ENCODE measurements at places on chromosomes 2 and 18. TPM values are rescaled to one million over a fixed set of nuclear protein-coding genes. Genes with fewer than 3 reads are reported as not detected.
A peak's percentile ranks its signal among the peaks of the same experiment; 100 is the strongest.

DNA sequence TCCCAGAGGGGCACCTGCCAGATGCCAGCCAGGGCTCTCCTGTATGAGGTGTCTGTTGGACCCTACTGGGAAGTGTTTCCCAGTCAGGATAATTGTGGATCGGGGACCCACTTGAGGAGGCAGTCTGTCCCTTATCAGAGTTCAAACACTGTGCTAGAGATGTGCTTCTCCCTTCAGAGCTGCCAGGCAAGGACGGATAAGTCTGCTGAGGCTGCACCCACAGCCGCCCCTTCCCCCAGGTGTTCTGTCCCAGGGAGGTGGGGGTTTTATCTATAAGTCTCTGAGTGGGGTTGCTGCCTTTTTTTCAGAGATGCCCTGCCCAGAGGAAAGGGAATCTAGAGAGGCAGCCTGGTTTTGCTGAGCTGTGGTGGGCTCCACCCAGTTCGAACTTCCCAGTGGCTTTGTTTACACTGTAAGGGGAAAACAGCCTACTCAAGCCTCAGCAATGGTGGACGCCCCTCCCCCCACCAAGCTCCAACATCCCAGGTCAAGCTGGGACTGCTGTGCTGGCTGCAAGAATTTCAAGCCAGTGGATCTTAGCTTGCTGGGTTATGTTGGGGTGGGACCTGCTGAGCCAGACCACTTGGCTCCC lies 324.0 kb upstream of the SETBP1 start:
- H3K4me1 ChIP-seq, result no peaks in the 10 kb centered on the region
- H3K36me3 ChIP-seq, result no peaks in the 10 kb centered on the region
- no peak overlapping the region for H3K27ac ChIP-seq
- no peaks in the 10 kb centered on the region for H3K27me3 ChIP-seq
- DNase-seq, result peak; percentile 37

Gene AQP4
- 0.42 TPM for total RNA-seq

DNA sequence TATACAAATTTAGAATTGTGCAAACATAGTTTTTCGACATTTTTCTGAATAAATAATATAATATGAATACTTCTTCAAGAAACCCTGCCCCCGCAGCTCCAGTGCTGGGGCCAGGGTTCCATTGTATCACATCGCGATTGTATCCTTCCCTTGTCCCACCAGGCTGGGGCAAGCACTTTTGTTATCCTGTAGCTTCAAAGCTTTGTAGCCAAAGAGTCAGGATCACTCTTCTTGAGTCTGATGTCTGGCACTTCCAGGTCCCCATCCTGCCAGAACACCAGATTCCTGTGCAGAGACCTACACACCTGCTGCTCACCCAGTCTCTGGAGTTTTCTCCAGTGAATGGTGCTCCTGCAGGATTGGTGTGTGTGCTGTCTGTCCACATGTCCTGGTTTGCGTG lies 186.9 kb downstream of the ASB1 start:
- H3K27ac ChIP-seq, result no peak overlapping the region
- no peaks in the 10 kb centered on the region for H3K36me3 ChIP-seq
- H3K4me1 ChIP-seq, result no peaks in the 10 kb centered on the region

- no peaks in the 10 kb centered on the region for H3K27me3 ChIP-seq
- no peak overlapping the region for H3K27ac ChIP-seq
- DNase-seq, result no peak
- no peaks in the 10 kb centered on the region for H3K4me1 ChIP-seq
- no peaks in the 10 kb centered on the region for H3K36me3 ChIP-seq
These were observed 28.7 kb upstream of the CABLES1 start for GRCh38 chr18:23106575-23106974.

DNA sequence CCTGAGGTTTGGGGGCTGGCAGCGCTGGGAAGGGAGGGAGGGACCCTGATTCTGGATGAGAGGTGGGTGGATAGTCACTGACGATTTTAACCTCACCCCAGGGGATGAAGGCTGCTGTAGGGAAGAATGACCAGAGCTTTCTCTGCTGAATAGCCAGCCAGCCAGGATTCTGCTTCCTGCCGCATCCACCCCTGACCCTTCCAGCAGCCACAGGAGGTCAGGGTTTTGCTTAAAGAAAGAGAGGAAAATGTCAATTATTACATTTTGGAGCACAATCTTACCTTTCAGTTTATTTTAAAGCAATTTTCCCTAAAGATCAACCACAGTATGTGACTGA lies 217.7 kb downstream of the GBX2 start:
- DNase-seq, result peak; percentile 51
- peaks cover 7% of the 10 kb centered on the region for H3K4me1 ChIP-seq
- no peaks in the 10 kb centered on the region for H3K36me3 ChIP-seq
- no peaks in the 10 kb centered on the region for H3K27me3 ChIP-seq
- H3K4me3 ChIP-seq, result no peak overlapping the region
- H3K27ac ChIP-seq, result no peak overlapping the region

DNA sequence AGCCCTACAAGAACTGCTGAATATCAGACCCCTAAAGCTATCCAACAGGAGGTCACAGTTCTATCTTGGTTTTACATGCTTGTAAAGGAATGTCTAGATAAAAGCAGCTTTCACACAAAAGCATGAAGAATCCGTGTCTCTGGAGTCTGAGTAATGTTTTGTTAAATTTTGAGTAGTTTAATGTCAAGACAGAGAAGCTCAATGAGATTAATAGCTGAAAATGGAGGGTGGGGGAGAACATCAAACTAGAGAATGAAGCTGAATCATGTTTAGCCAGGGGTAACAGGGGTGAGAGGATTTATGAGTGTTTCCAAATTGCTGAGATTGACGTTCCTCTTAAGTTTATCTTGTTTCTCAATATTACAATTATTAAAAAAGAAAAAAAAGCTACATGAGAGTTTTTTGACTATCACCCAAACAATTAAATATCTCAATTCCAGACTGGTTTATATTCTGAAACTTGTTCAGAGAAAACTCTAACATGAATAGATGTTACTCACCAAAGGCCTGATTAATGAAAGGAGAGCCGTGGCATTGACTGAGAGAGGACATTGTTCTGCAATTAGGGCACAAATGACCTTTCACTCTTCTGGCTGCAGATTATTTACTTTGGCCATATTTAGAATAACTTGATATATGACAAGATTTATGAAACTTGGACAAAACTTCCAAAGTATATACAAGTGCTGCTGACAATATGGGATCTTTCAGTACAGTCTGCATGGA lies 266.4 kb upstream of the ETAA1 start:
- H3K36me3 ChIP-seq, result no peaks in the 10 kb centered on the region
- H3K4me1 ChIP-seq, result no peaks in the 10 kb centered on the region
- H3K4me3 ChIP-seq, result no peak overlapping the region
- no peaks in the 10 kb centered on the region for H3K27me3 ChIP-seq
- H3K27ac ChIP-seq, result no peak overlapping the region

GRCh38 chr2:179467111-179467510 lies 202.5 kb upstream of the SESTD1 start:
- DNase-seq, result no peak
- no peak overlapping the region for H3K4me3 ChIP-seq
- no peaks in the 10 kb centered on the region for H3K27me3 ChIP-seq
- H3K36me3 ChIP-seq, result no peaks in the 10 kb centered on the region
- H3K27ac ChIP-seq, result no peak overlapping the region

DNA sequence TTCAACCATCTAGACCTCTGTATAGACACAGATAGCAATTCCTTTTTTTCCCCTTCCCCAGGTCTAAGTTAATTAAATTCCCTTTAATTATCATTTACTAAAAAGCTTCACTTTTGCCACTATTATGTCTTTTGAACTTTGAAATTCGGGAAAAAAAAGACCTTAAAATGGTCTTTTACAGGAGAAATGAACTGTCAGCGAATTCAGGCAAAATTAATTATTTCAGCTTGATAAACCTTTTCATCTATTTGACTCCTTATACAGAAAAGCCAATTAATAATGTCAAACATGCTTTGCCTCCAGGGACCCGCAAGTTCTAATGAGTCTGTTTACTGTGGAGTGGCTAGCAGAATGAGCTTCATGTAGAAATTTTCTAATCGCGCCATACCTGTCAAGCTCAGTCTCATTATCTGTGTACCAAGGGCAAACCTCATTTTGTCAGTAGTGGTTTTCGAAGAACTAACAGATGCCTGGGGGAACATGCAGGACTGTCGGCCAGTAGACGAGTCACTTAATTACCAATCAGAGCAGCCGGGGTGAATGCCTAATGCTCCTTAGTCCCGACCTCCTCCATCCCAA lies 287.7 kb downstream of the INSIG2 start:
- no peak overlapping the region for H3K4me3 ChIP-seq
- no peaks in the 10 kb centered on the region for H3K36me3 ChIP-seq
- no peaks in the 10 kb centered on the region for H3K27me3 ChIP-seq
- H3K4me1 ChIP-seq, result no peaks in the 10 kb centered on the region

GRCh38 chr2:102294802-102295489 lies 16.4 kb upstream of the IL1RL1 start:
- H3K36me3 ChIP-seq, result no peaks in the 10 kb centered on the region
- H3K4me1 ChIP-seq, result no peaks in the 10 kb centered on the region
- DNase-seq, result no peak
- H3K4me3 ChIP-seq, result no peak overlapping the region

- no peak overlapping the region for H3K27ac ChIP-seq
- DNase-seq, result no peak
- H3K4me1 ChIP-seq, result peaks cover 6% of the 10 kb centered on the region
- peaks cover 16% of the 10 kb centered on the region for H3K36me3 ChIP-seq
- no peaks in the 10 kb centered on the region for H3K27me3 ChIP-seq
These were observed 871.8 kb downstream of the SLC4A3 start for GRCh38 chr2:220499225-220499624.

DNA sequence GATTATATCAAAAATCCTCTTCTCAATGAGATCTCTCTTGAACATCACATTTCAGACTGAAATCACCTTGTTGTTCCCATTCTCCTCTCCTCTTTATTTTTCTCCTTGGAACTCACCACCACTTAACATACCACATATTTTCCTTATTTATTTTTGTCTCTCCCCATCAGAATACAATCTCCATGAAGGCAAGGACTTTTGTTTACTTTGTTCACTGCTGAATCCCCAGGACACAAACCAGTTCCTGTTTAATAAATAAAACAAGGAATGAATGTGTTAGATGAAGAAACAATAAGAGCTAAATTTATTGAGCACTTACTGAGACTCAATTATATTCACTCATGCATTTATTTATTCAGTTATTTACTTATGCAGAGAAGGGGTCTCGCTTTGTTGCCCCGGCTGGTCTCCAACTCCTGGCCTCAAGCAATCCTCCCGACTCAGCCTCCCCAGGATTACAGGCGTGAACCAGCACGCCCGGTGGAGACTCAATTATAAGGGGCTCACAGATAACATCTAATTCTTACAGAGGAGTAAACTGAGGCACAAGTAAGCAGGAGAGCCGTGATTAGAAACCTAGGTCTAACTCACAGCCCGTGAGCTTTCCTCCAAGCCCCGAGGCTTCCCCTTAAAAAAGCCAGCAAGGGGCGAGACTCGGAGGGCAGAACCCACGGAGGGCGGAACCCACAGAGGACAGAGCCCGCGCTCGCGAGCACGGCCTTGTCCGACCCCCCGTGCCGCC lies 616 bp upstream of the TAF1B start:
- no peak for DNase-seq
- no peak overlapping the region for H3K27ac ChIP-seq
- H3K36me3 ChIP-seq, result peaks cover 5% of the 10 kb centered on the region
- H3K4me3 ChIP-seq, result peak overlapping the region; percentile 89

- H3K27me3 ChIP-seq, result no peaks in the 10 kb centered on the region
- H3K36me3 ChIP-seq, result peaks cover 5% of the 10 kb centered on the region
- H3K4me1 ChIP-seq, result no peaks in the 10 kb centered on the region
- no peak for DNase-seq
These were observed 48.6 kb downstream of the EML6 start for GRCh38 chr2:54772110-54772509.

DNA sequence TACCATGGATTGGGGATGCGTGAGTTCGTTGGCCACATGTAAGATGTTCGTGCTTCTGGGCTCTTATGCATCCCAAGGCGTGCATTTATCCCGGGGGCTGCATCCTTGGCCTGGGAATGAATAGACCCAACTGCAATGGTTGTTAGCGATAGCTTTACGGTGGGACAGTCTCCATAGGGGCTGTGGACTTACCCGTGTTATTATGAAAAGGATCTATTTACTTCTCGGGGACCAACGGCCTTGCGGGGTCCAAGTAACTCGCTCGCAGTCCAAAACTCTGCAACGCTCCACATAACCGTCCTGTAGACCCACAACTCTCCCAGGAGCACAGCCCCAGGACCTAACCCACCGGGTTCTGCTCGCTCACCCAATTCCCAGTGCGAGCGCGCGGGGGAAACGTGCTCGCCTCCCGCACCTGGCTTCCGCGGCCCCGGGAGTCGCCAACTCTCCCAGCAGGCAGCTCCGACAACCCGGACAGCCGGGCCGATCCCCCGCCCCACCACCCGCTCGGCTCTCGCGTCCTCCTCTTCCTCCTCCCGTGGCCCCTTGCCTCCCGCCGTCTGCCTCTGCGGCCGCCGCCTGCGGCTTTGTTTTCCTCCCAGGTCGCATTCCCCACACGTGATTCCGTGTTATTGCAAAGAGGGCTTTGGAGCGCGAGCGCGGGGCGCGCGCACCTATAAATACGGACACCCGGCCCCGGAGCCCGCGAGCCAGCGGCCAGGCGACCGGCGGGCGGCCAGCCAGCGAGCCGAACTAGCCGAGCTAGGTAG lies at the start of gene CABLES1:
TSS of gene CABLES1 (plus strand) at position 706 of the 770 bp plus-strand sequence. CDS start 278 bp downstream, outside the sequence.
- peak; percentile 55 for DNase-seq
- peak within 1 kb of the TSS; percentile 79 for H3K4me3 ChIP-seq
- H3K36me3 ChIP-seq, result peaks cover 4% of the 10 kb centered on the region
- H3K4me1 ChIP-seq, result no peaks in the 10 kb centered on the region
- no peaks in the 10 kb centered on the region for H3K27me3 ChIP-seq

GRCh38 chr18:74473976-74474640 lies 17.0 kb upstream of the DIPK1C start:
- H3K36me3 ChIP-seq, result no peaks in the 10 kb centered on the region
- DNase-seq, result no peak
- no peak overlapping the region for H3K27ac ChIP-seq
- no peaks in the 10 kb centered on the region for H3K4me1 ChIP-seq
- H3K4me3 ChIP-seq, result no peak overlapping the region

- no peak overlapping the region for H3K4me3 ChIP-seq
- peaks cover 10% of the 10 kb centered on the region for H3K36me3 ChIP-seq
- no peaks in the 10 kb centered on the region for H3K27me3 ChIP-seq
These were observed 79.8 kb downstream of the MGAT5 start for GRCh38 chr2:134333646-134334189.

Gene HEATR5B
- total RNA-seq, result 14.0 TPM

- H3K36me3 ChIP-seq, result no peaks in the 10 kb centered on the region
- H3K27ac ChIP-seq, result no peak overlapping the region
- H3K4me1 ChIP-seq, result no peaks in the 10 kb centered on the region
These were observed 282.2 kb downstream of the CDH2 start for GRCh38 chr18:27894746-27895145.

Gene FSHR
- total RNA-seq, result not detected

DNA sequence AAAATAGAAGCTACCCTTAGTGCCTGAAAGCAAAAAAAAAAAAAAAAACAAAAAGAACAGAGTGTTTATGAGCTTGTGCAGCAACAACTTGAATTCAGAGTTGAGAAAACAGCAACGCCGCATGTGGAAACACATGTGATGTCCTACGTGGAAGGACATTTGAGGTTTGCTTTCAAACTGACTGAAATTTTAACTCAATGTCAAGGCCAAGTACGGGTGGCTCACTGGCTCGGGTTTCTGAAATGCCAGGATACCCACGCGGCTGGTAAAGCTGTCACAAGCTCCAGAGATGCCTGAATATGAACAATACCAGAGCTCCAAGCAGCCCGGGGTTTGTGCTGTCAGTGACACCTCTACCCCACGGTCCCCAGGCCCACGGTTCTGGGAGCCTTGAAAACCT lies 72.2 kb upstream of the THOC1 start:
- no peaks in the 10 kb centered on the region for H3K4me1 ChIP-seq
- H3K27ac ChIP-seq, result no peak overlapping the region
- DNase-seq, result no peak
- H3K36me3 ChIP-seq, result no peaks in the 10 kb centered on the region
- H3K4me3 ChIP-seq, result no peak overlapping the region
- H3K27me3 ChIP-seq, result no peaks in the 10 kb centered on the region

Data from H9 (cell line).